ENCODE measurements at places on chromosomes 11 and 22.

DNA sequence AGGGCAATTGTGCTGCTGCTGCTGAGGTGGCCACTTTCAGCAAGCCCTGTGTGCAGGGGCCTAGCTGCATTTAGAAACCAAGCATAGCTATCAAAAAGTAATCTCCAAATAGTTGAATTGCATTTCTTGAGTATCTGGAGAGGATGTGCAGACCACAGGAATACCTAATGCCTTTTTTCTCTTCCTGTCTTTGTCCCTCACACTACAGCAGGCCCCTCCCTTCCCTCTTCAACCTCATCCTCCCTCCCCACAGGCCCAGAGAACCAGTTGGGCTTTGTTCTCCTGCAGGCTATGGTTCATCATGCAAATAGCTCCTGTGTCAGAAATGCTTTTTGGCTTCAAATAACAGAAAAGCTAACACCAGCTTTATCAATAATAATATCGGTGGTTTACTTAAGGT is 47.7 kb downstream of the DKK3 start:
- no peak for DNase-seq

DNA sequence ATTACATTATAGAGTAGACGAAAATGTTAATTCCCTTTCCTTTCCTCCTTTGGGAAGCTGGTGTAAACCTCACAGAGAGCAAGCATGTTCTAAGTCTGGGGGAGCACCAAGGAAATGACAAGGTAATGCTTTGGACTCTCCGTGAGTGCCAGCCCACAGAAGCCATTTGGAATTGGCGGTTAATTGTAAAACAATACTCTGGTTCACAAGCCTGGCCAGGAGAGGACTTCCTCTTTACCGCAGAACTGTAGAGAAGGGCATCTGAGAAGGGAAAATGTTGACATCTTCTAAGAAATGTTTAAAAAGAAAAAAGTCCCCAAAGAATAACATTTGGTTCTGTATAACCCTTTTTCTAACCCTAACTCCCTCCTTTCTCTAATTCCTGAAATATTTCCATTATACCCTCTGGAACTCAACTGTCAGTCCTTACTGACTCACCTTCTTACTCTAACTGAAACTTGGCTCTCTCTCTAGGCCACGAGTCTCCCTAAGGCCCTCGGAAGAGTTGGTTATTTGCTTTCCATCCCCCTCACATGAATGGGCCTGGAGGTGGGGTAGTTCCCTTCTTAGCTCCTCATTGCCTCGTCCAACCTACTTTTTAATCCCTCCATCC is 379.8 kb downstream of the SOX6 start:
- no peak for DNase-seq

- DNase-seq = no peak
These were observed 29.9 kb downstream of the CCDC15 start for GRCh38 chr11:124983674-124984511.

DNA sequence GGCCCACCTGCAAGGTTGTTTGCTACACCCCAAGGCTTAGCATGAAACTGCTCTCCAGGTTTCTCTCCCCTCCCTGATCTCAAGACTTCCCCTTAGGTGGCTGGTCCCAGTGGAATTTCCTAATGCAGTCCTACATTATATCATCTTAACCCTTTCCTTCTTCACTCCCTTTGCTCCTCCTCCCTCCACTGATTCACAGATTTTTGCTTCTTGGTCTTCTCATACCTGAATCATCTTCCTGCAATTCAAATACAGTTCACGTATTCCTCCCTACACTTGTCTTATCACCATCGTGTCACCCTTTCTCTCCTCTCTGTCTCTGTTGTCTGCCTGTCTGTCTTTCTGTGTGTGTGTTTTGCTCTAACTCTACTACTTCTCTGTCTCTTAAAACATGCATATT is 17.0 kb downstream of the MMP10 start:
- DNase-seq = no peak

GRCh38 chr22:23193882-23194281 is 13.6 kb downstream of the BCR start:
- DNase-seq = no peak

DNA sequence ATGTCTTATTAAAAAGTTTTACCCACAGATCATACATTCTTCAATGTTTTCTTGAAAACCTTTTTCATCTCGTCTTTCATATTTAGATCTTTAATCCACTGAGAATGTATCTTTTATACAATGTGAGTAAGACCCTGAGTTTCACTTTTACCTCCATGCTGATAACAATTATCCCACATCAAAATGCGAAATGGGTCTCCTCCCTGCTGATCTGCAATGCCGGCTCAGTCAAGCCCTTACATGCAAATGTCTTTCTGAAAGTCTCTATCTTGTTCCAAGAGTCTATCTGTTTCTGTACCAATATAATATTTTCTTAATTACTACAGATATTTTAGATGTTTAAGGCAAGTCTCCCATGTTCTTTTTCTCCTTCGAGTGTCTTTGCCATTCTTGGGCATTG is 50.9 kb downstream of the CDON start:
- no peak for DNase-seq

DNA sequence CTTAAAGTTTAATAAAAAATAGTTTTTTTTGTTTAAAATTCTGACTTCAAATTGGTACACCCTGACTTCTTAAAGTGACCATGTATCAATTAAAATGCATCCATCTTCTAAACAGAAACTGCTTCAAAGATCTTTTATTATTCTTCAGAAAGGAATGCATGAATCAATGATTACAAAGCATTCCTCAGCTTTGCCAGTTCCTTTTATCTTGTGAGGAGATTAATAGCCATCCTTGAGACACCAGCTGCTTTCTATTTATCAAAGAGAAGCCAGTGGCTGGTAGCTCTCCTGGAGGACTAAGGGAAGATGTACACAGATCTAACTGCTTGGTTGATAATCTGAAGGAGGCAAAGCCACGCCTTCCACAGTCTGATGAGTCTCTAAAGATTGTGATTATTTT is 2222.5 kb downstream of the LRRC4C start:
- no peak for DNase-seq

- no peak for DNase-seq
These were observed 165.3 kb downstream of the RRAS2 start for GRCh38 chr11:14193644-14194043.

DNA sequence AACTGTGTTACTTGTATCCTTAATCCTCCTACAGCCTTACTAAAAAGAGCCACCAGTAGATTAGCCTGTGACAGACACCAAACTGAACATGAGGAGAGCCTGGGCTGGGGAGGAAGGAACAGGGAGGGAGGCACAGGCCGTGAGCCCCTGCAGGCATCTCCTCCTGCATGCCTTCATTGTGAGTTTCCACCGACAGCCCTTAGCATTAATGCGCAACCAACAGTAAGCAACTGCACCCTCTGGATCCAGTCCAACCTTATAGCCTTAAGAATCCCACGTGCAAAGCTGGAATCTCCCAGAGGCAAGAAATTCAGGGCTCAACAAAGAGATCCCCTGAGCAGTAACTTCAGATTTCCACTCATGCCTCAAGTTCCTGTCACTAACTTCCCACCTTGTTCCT is 84.6 kb downstream of the ETS1 start:
- no peak for DNase-seq

GRCh38 chr11:129729216-129729615 is 86.4 kb upstream of the TMEM45B start:
- DNase-seq = no peak

- DNase-seq = no peak
These were observed 88.4 kb upstream of the BID start for GRCh38 chr22:17862646-17863181.

DNA sequence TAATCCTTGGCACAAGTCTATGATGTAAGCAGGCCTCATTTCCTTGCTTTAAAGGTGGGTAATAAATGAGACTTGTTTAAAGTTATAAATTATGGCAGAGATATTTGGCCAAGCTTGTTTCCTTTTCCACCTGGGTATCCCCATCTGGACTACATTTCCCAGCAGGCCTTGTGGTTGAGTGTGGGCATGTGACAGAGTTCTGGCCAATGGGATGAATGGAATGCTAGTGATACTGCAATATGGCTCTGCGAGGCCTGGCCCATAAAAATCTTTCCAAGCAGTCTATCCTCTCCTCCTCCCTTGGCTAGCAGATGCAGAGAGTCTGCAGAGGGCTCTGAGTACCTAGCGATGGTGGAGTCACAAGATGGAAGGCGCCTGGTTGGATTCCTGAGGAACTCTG is 102.5 kb downstream of the TIMP3 start:
- peak; percentile 76 for DNase-seq

DNA sequence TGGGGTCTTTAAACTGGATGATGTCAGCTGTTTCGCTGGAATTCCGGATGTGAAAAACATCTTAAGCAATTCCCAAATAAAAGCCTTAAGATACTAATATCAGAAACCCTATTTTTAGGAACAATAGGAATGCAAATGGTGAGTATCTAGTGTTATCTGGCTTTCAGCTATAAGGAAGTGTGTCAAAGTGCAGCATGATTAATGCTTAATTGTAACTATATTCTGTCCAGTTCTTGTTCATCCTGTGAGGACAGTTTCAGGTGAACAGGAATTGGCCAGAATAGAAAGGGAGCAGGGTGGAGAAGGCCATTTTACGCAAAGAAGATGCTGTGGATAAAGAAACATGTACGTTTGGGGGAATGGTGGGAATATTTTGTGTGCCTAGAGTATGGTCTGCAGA is 108.2 kb downstream of the RASSF10 start:
- no peak for DNase-seq

GRCh38 chr11:20647976-20648565 is 21.3 kb upstream of the NELL1 start:
- DNase-seq = peak; percentile 29

DNA sequence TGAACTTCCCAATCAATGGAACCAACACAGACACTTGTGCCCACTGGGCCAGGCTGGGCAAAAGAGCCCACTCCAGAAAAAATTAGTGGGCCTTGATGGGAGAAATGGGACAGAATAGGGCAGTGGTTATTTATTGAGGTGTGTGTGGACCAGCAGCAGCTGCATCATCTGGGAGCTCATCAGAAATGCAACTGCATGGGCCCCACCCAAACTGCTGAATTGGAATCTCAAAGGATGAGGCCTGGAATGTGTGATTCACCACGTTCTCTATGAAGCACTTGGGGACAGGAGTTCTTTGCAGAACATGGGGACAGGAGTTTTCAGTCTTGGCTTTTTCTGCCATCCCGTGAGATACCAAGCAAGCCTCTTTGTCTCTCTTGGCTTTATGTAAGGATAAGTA is 255.6 kb upstream of the PLET1 start:
- DNase-seq = no peak

DNA sequence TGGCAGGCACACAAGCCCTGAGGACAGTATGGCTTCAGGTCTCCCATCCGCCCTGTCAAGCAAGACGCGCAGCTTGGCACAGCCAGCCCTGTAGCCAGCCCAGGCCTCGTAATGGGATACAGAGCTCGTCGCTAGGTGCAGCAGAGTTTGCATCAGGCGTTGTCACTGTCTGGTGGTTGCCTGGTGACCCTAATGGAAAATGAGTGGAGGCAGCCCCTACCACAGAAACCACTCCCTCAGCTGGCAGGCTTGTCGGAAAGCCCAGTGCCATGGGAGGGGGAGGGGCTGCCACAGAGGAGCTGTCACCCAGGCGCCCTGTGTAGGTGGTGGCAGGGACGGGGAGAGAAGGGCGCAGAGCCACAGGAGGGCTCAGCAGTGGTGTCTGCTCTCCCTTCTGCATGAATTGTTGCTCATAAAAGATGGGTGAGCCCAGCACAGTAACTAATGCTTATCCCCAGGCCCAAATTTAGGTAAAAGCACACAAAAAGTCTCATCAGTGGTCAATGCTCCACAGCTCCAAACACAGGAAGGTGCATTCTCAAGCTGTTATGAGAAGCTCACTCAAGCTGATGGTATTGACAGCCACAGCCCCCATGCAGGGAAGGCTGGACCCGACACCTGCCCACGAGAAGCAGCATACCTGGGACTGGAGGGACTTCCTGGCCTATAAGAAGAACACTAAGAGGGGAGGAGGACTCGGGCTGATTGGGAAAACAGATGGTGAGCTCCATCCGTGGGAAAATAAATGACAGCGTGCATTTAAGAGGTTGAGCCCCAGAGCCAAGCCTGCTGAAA is 164.6 kb downstream of the ETS1 start:
- peak; percentile 85 for DNase-seq

DNA sequence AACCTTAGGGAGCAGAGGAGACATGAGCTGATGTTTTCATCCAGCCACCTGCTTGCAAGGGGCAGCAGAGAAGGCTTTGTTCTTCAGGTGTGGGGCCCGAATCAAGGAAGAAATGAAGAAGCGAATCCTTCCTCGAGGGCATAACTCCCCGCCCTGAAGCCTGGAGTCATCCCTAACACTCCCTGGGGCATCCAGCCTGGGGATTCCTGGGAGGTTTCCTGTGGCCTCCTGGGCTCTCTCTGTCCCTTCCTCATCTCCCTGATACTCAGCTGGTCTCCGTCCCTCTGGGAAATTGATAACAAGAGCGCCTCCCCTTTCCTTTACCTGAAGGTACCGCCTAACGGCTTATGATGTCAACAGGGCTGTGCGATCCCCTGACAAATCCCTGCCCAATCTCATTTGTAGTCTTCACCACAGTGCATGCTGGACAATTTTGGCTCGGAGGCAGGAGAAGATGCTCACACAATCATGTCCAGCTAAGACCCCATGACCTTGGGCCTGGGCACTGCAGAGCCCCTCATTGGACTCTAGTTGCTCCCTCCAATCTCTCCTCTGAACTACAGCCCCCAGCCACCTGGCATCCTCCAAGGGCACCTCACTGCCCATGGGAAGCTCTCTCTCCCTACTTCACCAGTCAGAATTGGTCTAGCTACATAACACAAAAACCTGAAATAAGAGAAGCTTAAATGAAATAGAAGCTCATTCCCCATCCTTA is 80.6 kb upstream of the RTL6 start:
- DNase-seq = no peak

DNA sequence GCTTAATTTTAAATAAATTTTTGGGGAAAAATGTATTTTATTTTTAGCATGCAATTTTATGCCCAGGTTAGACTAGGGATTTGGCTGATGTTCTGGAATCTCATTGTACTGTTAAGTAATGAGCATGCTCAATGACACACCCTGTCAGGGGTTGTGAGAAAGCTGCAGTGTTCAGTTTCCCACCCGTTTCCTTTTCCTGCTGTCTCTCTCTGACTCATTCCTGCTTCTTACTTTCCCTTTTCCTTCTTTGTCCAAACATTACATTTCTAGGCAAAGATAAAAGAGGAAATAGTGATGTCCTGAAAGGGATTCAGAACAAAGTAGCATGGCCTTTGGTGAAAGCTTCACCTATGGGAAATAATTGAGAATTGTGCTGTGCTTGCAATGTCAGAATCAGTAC is 22.7 kb downstream of the OOSP3 start:
- no peak for DNase-seq

- no peak for DNase-seq
These were observed 79.3 kb upstream of the DRD2 start for GRCh38 chr11:113554526-113554925.

DNA sequence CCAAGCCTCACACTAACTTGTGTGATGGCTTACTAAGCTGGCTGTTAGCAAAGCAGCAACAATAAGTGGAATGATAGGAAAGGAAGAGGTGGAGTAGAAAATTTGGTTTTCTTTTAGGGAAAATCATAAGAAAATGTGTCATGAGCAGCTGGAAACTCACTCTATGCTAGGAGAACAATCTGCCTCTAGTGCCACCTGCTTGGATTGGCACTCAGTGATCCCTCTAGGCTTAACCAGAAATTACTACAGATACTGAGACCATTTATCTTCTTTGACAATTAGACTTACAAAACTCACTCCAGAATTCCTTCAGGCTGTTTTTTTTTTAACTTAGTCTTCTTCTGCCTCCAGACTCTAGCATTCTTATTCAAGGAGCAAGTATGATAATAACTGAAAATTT is 117.3 kb downstream of the CD44 start:
- DNase-seq = no peak

Data from BE2C (cell line).